Cerebellar nuclear complex (tissue), 1 donor: ENCODE measurements at places on chromosomes 6 and 20.

- DNase-seq: no peak
These were observed 25.3 kb downstream of the GMDS start for GRCh38 chr6:2220154-2220553.

DNA sequence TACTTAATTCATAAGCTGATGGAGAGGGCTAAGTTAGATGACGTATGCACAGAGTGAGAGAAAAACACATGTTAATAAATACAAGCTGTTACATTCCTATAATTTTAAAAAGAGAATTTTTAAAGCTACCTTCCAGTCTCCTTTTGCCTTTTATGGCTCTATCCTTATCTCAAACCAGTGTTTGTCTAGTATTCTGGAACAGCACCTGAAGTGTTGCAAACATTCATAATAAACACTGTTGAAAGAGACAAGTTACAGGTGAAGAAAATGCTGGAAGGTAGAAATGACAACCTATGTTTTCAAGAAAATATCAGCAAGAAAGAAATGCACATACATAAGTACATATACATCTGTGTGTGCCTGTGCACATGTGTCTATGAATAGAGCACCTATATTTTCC lies 409.1 kb downstream of the PKHD1 start:
- no peak for DNase-seq

DNA sequence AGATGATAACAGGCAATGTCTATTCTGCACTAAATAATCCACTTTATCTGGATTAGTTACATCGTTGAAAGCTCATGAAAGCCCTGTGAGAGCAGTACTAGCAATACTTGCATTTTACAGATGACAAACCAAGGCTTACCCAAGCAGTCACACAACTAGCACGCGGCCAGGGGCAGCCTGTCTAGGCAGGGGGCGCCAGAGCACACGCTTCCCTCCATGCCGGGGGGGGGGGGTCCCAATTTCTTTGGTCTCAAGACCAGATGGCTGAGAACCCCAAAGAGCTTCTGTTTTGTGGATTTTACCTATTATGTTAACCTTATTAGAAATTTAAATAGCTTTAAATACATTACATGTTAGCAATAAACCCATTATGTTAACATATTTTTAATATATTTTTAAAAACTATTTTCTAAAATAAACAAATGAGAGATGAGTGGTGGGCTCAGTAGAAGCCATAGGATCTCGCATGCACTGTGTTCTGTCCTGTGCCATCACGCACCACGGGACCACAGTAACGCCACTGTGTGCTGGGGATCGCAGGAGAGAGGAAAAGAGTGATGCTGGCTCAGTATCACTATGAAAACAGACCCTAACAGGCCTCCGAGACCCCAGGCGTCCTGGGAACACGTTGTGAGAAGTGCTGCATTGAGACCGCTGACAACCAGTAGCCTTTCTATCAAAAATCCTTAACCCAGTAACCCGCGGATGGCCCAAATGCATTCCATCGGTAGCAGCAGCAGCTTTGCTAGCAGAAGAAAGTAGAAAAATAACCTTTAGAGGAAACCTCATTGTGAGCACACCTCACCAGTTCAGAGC lies 5.3 kb upstream of the PRR18 start:
- no peak for DNase-seq

DNA sequence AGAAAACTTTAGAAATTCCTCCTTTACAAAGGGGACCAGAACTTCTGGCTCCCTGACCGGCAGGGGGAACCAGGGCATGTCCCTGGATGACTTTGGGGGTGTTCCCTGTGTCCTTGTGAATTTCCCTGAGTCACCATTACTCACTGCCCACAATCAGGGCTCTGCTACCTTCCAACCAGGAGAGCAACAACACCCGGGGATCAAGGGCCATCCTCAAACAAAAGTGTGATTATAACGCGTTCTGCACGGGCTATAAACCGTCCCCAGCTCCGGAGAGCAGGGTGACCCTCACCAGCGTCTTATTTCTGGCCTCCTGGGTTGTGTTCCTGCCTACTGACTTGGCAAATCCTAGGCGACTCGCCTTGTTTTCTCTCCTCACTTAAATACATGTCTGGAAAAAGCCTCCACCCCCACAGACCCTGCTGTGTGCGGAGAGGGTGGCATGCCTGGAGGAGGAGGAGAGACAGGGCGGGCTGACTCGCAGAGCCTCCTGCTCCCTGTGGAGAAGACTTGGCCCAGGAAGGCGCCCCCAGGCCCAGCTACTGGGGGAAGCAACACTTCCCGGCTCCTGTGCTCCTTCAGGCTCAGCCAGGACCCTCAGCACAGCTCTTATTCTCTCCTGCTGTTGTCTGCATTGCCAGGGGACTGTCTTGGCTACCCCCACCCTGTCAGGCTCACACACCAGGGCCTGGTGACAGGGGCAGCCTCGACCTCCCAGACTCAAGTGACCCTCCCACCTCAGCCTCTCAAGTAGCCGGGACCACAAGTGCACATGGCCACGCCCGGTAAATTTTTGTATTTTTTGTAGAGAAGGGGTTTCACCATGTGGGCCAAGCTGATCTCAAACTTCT lies 54.1 kb downstream of the FGD2 start:
- DNase-seq: no peak

- no peak for DNase-seq
These were observed 56.7 kb downstream of the TRIM38 start for GRCh38 chr6:26019261-26019830.

- DNase-seq: no peak
These were observed 139.3 kb upstream of the SOX4 start for GRCh38 chr6:21454262-21454661.

DNA sequence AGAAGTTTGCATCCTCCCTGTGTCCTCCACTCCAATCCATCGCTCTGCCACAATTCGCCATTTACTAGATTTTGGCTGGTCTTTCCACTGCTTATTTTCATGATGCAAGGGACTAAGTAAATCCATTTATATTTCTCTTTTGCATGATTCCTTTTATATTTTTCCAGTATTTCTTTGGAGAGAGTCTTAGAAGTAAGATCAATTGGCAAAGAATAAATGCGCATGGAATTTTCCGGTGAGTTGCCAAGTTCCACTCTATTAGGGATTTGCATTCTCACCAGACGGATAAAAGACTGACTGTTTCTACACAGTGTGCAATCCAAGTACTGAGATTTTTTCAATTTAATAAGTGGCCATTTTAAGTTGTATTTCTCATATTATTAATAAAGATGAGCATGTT lies 91.7 kb upstream of the PHACTR3 start:
- DNase-seq: no peak

- DNase-seq: no peak
These were observed 97.1 kb upstream of the PTPN1 start for GRCh38 chr20:50413088-50413500.

DNA sequence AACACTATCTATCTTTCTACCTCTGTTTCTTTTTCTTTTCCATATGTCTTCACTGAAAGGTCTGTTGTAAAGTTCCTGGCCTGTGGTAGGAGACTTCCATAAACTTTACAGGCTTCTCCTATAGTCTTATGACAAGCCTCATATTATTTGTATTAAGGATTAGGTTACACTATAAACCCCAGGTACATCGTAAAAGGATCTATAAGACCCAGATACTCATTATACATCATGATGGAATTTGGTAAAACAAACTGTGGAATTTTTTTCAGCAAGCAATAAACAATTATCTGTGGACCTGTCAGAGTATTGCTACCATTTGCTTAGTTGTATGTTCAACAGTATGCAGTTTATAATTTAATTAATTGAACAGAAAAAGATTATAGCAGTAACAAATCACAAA lies 55.5 kb downstream of the RFX6 start:
- DNase-seq: no peak

- DNase-seq: no peak
These were observed 46.9 kb upstream of the ARMC2 start for GRCh38 chr6:108801366-108801765.
